Uterus (tissue), 4 donors: ENCODE measurements at places on chromosomes 2 and 18.
A peak's percentile ranks its signal among the peaks of the same experiment; 100 is the strongest.

GRCh38 chr2:199309973-199310372, 147.8 kb downstream of the SATB2 start:
- DNase-seq = no peak

DNA sequence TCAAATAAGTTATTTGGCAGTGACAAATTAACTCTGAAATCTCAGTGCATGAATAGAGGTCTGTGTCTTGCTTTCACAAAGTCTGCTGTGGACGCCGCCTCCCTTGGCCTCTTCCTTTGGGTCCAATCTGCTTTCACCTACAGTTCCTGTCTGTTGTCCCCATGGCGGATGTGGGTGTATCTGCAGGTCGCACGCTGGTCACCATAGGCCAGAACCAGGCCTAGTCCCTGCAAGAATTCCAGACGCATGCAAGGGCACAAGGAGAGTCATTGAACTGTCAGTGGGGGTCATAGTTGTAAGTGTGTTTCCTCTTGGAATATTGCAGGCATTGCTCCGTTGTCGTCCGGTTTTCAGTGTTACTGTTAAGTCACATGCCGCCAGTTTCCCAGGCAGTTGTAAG, 7.4 kb downstream of the SOCS6 start:
- DNase-seq = no peak

DNA sequence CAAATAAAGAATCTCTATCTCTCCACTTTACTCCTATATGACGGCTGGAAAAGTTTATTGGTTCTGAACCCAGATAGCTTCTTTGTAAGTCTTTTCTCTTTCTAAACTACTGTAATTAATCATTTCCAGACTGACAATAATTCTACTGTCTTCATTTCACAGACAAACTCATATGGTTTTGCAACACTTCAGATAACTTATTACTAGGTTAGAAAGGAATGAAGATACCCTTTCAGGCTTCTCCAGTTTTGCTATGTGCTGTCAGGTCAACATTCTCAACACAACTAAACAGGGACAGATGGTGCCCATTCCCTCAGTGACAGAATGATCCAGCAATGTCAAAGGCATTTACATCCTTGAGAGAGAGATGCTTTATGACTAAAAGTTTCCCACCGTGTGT, 198.5 kb upstream of the ITGA4 start:
- DNase-seq = no peak

GRCh38 chr2:147247749-147248148, 597.1 kb upstream of the ACVR2A start:
- no peak for DNase-seq

GRCh38 chr2:216044883-216045486, 31.6 kb upstream of the MREG start:
- no peak for DNase-seq

DNA sequence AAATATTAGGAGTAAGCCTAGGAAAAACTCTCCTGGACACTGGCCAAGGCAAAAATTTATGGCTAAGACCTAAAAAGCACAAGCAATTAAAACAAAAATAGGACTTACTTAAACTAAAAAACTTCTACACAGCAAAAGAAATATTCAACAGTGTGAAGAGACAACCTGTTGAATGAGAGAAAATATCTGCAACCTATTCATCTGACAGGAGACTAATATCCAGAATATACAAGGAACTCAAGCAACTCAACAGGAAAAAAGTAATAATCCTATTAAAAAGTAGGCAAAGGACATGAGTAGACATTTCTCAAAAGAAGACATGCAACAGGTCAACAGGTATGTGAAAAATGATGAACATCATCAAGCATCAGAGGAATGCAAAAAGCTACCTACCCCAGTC, 431.1 kb downstream of the ZEB2 start:
- DNase-seq = no peak

GRCh38 chr18:26510337-26510736, 38.0 kb downstream of the KCTD1 start:
- DNase-seq = no peak

GRCh38 chr2:34474646-34475045, 875.5 kb upstream of the FAM98A start:
- DNase-seq = no peak

- peak; percentile 63 for DNase-seq
These were observed 89.2 kb upstream of the GLS start for GRCh38 chr2:190791347-190791975.

DNA sequence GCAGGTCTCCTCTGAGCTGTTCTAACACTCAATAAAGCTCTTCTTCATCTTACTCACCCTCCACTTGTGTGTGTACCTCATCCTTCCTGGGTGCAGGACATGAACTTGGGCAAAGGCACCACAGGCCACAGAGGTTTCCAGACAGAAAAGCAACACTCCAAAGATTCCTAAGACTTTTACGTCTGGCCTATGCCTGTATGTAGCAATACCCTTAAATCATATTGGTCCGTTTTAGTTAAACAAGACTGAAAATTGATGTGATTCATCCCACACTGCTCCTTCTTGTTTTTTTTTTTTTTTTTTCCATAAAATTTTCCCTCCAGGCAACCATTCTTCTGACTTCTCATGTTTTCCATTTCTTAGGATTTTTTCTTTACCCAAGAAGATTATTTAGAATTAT, 404.3 kb downstream of the PID1 start:
- DNase-seq = no peak

DNA sequence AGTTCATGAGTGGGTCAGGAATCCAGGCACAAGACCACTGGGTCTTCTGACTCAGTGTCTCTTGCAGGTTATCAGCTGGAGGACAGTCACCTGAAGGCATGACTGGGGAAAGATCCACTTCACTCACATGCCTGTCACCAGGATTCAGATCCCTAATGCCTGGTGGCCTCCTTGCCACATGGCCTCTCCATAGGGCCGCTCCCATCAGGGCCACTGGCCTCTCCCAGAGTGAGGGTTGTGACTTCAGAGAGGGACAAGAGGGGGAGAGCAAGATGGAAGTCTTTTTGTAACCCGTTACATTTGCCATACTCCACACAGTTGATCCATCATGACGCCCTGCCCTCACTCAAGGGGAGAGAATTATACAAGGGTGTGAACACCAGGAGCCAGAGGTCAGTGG, 13.0 kb upstream of the OTOS start:
- DNase-seq = no peak

GRCh38 chr2:227010433-227010832, 153.6 kb downstream of the COL4A4 start:
- DNase-seq = no peak

DNA sequence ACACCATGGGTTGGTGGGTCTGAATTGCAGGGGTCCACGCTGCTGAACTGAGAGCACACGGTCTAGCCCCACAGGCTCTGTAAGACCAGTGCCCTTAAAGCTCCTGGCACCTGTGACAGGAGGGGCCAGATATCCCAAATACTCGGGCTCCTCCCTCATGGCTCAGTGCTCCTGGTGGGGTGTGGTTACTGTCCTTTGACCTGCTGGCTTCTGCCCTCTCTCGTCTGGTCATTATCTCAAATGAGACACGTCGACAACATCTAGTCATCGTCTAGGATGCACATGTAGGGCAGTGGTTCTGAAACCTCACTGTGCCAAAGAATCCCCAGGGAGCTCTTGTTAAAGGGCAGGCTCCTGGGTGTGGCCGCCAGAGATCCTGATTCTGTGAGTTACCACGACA, 258.4 kb downstream of the LOXHD1 start:
- no peak for DNase-seq

DNA sequence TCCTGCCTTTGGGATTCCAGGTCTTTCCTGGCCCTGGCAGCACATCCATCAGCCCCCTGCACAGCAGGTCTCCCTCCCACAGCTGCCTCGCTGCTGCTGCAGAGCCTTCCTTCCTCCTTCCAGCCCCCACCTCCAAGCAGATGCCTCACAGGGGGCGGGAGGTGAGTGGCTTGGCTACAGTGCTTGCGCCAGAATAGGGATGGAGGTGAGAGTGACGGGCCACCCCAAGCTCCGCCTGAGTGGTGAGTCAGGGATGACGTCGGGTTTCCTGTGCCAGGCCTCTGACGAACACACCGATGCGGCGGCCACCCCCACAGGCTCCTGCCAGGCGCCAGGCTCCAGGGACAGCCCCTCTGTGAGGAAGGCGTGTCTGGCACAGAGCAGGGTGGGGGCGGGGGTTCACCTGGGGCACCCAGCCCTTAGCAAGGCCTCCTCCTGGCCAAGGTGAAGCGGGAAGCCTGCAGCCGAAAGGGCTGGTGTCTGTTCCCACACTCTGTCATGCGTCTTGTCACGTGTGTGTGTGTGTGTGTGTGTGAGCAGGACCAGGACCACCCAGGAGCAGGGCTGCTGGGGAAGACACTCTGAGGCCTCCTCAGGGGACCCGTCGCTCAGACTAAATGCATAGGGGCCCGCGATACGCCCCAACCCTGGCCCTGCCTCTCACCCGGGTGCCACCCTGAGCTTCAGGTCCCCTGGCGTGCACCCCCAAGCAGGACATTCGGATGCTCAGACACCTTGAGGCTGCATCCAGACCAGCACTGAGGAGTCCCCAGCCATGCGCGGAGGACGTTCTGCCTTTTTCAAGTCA, 3.4 kb upstream of the DUSP2 start:
- peak; percentile 61 for DNase-seq

DNA sequence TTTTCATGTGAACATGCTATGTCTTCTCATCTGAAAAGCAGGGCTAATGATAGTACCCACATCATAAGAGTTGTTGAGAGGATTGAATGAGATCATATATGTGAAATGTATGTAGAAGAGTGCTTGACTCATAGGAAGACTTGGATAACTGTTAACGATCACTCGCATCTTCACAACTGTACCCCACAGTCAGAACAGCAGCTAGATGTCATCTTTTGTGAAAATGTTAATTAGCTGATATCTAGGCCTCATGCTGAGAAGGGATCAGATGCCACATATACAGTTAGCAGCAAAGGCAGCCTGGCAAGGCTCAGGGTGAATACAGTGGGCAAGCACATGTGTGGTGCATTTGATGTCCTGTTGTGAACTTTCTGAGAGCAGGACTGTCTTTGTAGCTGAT, 24.2 kb downstream of the MAP3K20 start:
- DNase-seq = no peak

GRCh38 chr2:27652790-27653189, 10.6 kb downstream of the SUPT7L start:
- DNase-seq = no peak

GRCh38 chr18:8982416-8983183, 119.9 kb upstream of the NDUFV2 start:
- DNase-seq = no peak

DNA sequence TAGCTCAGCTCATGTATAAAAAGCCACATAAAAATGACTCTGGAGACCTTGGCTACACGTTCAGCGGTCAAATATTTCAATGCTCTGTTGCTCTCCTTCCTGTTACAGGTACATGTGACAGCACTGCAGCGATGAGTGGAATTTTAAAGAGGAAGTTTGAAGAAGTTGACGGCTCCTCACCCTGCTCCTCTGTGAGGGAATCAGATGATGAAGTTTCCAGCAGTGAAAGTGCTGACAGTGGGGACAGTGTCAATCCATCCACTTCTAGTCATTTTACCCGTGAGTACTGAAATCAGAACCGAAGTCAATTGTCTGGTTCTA, 125.4 kb downstream of the CSRNP3 start:
- no peak for DNase-seq

DNA sequence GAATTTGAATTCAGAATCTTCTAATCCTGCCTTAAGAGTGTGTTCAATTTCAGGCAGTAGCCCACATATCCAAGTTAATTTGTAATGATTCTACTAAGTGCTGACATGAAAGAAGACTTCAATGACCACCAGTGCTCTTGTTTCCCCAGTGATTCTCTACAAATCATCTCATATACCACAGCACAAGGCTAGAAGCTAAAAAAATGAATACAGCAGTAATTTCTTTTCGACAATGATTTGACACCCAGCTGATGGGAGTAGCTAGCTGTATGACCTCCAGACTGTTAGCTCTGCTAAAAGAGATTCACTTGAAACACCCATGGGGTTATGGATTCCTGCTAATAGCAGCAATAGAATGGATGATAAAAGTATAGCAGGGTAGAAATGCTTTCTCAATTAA, 217.0 kb upstream of the TMEFF2 start:
- no peak for DNase-seq

DNA sequence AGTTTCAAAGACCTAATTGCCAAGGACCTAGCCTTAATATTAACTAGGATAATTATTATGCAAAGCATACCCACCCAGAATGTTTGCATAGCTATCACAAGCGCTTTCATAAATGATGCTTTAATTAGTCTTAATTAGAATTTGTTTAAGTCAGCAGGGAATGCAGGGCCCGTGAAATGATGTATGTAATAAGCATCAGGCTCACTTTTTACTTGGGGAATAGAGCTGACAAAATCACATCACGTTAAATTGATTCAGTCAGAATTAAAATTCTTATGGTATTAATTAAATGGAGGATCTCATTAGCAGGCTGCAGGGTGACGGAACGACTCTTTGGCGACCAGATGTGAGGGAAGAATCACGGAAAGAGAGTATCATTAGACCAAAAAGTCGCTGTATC, 264.5 kb downstream of the GPD2 start:
- no peak for DNase-seq

DNA sequence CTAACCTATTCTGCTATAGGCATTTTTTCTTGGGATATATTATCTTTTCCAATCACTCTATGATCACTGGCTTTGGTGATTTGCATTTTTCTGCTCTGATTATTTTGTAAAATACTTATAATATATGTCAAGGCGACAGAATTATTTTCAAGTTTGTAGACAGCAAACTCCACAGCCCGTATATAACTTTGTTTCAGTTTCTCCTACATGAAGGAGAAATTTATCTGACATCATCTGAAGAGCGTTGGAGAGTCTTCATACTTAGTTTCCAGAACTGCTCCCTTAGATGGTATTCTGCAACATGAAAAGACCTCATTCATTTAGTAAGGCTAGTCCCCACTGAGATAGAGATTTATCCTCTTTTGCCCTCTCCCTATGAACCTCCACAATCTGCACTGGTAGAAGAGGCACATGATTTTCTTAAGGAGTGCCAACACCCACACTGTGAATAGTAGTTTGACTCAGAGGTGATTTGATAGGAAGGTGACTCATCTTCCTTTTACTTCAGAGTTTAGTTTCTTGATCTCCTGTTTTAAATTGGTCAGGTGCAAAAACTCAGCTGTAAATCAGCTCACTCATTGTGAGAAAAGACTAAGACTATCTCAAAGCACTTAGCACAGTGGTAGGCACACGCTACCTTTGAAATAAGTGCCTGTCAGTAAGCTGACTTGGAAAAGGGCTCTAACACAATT, 1848.6 kb upstream of the CELF4 start:
- no peak for DNase-seq

- DNase-seq = no peak
These were observed 26.0 kb upstream of the ANXA4 start for GRCh38 chr2:69715964-69716363.

DNA sequence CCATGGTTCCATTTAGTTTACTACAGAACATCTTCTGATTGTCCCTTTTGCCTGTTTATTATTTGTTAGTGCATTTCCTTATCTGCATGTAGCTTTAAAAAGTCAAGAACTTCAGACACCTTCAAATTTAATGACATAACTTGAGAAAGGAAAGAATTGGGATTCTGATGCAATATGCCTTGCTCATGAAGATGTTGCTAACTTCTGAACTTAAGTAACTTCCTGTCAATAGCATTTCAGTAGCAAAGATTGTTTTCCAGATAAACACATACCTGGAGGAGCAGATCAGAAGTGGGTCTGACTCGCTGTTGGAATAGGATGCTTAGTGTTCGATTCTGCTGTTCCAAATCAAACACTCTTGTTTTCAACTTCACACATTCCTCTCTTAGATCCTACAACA, 190.2 kb upstream of the LYPD1 start:
- DNase-seq = no peak
